G401 (cell line): ENCODE measurements at places on chromosomes 3 and 15. TPM values are rescaled to one million over a fixed set of nuclear protein-coding genes. Genes with fewer than 3 reads are reported as not detected.

GRCh38 chr15:51939216-51939615, 32.4 kb downstream of the LEO1 start:
- no peak for DNase-seq

DNA sequence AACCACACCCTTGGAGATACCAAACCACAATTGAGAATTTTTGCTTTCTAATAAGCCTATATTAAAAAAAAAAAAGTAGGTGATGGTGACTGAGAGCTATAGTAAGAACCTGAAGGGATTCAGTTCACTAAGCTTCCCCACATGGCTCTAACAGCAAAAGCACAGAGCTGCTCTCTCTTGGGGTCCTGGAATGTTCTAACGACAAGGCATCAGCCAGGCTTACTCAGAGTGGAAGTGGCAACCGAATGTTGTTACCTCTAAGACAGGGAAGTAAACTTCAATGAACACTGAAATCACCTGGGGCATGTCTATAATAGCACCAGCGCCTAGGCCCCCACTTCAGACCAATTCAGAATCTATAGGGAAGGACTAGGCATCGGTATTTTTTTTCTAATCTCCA, 397.7 kb downstream of the MAGI1 start:
- no peak for DNase-seq

DNA sequence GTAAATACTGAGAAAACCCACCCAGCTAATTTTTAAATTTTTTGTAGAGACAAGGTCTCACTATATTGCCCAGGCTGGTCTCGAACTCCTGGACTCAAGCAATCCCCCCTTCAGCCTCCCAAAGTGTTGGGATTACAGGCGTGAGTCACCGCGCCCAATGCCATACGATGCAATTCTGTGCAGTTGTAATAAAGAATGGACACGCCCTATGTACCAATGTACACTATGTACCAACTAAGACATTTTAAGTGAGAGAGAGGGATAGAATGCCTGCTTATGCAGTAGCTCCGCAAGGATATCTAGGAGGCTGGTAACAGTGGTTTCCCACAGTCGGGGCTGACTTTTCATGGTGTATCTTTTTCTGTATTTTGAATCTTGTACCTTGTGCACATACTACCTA, 14.6 kb downstream of the ZNF710 start:
- DNase-seq: no peak

- DNase-seq: no peak
Measured at GRCh38 chr3:46516521-46516920, 18.7 kb downstream of the RTP3 start.

DNA sequence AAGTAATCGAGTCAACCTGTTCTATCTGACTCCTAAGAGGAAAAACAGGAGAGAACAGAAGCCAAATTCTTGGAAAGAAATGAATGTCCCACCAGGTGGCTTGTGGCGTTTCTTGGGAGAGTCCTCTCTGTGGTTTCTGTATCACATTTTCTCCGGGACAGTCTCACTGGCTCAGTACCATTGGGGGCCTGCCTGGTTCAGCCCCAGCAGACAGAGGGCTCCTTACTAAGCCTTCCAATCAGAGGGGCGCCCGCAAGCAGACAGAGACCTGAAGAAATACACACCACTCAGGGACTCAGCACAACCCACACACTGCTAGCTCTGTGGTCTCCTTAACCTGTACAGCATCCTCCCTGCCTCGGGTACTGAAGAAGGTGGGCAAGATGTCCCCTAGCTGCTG, 302.1 kb downstream of the TLE3 start:
- no peak for DNase-seq

The SLC51A gene
- not detected in 2 replicates for total RNA-seq

DNA sequence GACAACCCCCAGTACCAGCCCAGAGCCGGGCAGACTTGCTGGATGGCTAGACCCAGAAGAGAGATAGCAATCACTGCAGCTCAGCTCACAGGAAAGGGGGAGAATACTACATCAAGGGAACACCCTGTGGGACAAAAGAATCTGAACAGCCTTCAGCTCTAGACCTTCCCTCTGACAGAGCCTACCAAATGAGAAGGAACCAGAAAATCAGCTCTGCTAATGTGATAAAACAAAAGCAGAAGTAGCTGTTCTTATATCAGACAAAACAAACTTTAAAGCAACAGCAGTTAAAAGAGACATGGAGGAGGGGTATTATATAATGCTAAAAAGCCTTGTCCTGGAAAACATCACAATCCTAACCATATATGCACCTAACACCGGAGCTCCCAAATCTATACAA, 283.3 kb downstream of the KLF13 start:
- no peak for DNase-seq

The PTPRG gene
- 1.1 and 1.4 TPM in 2 replicates for total RNA-seq

The SRGAP3 gene
- 0.18 and 0.37 TPM in 2 replicates for total RNA-seq

DNA sequence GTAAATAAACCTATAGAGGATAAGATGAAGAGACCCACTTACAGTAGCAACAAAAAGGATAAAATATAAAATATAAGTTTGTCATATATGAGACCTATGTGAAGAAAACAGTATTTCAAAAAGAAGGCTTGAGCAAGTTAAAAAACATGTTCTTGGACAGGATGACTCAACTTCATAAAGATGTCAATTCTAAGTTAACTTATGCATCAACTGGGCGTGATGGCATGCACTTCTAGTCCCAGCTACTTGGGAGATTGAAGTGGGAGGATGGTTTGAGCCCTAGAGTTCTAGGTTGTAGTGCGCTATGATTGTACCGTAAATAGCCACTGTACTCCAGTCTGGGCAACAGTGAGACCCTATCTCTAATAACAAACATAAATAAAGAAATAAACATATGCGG, 59.7 kb downstream of the PDCD6IP start:
- DNase-seq: no peak

DNA sequence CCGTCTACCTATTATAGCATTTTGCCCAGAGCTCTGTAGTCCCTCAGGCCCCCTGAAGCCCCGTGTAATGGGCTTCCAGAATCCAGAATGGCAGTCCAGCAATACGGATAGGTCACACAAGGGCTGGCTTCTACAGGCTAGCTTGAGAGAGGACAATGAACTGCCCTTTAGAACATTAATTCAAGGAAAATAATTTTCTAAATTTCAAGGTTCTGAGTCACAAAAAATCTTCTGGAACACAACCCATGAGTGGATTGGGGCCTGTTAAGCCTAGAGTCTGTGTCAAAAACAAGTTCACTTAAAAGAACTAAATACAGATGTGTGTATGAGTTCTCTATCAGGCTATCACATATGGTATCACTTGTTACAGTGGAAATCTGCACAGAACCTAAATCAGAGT, 28.8 kb downstream of the DCP1A start:
- no peak for DNase-seq

The GPR160 gene
- total RNA-seq: 4.2 and 8.9 TPM in 2 replicates

GRCh38 chr3:87052499-87053260, 61.7 kb upstream of the VGLL3 start:
- no peak for DNase-seq

- DNase-seq: no peak
Measured at GRCh38 chr15:93059442-93059841, 29.6 kb downstream of the RGMA start.
